Hematopoietic multipotent progenitor cell treated with erythropoietin and hydrocortisone succinate and interleukin-3 and kit ligand, for 15 days (in vitro differentiated cells): ENCODE measurements at places on chromosomes 2 and 18.

- peak; percentile 24 for DNase-seq
Measured at GRCh38 chr2:37156071-37156856, 516 bp downstream of the EIF2AK2 start.

- no peak for DNase-seq
Measured at GRCh38 chr2:156455361-156455975, 19.3 kb downstream of the GPD2 start.

- no peak for DNase-seq
Measured at GRCh38 chr2:63544017-63544627, 44.2 kb downstream of the WDPCP start.

GRCh38 chr2:54271843-54272627 is 16.0 kb upstream of the TSPYL6 start:
- DNase-seq = no peak

DNA sequence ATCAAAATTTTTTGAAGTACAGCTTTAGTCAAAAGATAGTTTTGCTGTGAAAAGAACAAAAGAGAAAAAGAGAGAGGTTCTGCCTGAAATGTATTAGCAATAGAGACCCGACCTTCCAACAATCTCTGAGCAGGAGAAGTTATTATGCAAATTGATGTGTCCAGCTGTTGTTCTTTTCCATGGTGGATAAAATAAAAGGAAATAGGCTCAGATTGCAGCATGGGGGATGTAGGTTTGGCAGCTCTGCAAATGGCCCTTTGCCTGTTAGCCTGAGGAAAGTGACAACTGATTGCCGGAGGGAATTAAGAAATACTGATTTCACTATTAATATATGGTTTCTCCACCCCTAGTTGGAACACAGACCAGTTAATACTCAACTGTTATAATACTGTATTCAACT is 1283.2 kb upstream of the NXPH2 start:
- DNase-seq = no peak

GRCh38 chr2:149399934-149400615 is 69.7 kb downstream of the LYPD6 start:
- no peak for DNase-seq

GRCh38 chr2:220194630-220195584 is 567.5 kb downstream of the SLC4A3 start:
- no peak for DNase-seq

GRCh38 chr2:238926761-238927611 is 79.1 kb downstream of the TWIST2 start:
- no peak for DNase-seq

DNA sequence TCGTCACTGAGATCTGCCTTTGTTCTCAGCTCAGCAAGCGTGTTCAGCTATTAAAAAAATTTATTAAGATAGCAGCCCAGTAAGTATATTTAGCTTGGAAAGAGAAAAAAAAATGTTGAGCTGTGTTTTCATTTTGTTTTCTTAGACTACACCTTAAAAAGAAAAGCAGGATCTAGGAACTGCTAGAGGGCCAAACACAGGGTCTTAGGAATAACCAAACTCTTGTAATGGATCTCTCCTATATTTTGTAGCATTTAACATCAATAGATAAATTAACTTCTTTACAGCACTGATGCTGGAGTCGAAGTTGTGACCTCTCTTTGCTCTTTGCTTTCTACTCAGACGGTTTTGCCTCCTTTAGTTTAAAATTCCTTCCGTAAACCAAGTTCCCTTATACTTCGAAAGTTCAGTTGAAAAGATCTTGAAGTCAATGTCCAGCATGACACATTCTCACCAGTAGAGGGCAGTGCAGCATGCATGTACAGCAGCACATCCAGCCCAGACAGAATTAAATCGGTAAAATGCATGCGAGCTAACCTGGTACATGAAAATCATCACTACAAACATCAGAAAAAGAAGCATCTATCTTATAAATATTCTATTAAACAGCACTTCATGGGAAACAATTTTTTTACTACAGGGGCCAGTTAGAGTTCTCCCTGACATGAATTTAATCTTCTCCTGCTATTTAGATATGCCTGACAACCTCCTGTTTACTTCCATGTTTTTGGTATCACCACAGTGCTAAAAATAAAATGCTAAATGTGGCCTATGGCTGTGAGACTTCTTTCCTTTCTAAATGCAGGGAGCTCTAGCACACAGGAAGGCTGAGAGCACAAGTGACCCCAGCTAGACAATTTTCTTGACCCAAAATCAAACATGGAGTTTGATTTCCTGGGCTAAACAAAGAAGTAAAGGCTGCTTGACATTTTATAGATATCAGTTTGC is 48.2 kb upstream of the MAP3K20 start:
- DNase-seq = peak; percentile 78

DNA sequence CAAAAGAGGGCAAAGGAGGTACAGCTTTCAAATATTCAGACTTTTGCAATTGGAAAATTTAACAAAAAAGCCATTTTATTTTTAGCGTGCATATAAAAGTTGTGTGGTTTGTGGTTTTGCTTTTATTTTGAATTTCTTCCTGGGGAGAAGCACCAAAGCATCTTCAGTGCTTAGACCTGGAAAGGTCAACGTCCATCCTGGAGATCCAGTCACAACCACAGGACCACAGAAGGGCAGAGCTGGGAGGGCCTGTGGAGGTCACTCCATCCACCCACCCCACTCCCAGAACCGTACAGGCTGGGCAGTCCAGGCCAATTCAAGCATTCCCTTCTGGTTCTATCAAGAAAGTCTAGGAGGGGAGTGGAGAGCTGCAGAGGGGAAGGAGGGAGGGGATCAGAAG is 43.8 kb downstream of the MPHOSPH10 start:
- no peak for DNase-seq

- DNase-seq = no peak
Measured at GRCh38 chr2:162768656-162769055, 69.9 kb downstream of the KCNH7 start.

DNA sequence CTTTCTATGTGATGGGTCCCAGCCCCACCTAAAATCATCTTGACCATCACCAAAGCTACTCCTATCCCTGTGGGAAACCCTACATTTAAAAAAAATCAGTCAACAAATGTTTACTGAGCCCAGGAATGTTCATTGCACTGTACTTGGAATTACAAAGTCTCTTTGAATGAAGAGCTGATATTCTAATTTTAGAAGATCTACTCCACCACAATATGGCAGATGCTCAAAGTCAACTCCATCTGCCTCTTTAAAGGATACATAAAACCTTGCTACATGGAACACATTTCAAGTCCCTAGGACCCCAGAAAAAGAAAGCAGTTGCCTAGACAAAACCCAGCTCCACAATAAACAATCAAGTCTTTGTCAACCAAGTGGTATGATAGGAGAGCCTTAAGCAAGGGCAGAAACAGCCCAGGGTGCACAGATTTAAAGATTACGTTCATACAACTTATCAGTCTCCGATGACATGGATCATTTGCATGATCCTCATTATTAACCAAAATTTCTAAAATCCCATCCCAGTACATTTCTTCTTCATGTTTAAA is 234.3 kb upstream of the ACVR2A start:
- DNase-seq = no peak

DNA sequence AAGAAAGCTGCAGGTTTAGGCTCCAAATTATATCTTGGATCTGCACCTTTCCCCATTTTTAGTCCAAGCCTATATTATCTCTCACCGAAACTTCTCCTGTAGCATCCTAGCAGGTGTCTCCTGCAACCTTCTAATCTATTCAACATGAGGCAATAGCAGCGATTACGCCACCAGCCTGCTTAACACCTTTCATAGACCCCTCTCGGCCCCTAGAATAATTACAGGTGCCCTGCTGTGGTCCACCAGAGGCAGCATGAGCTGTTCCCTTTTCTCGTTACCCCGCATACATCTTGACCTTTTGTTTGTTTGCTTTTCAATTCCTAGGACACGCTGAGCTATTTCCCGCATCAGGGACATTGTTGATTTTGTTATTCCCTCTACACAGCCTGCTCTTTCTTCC is 361.9 kb downstream of the CYRIA start:
- DNase-seq = no peak

DNA sequence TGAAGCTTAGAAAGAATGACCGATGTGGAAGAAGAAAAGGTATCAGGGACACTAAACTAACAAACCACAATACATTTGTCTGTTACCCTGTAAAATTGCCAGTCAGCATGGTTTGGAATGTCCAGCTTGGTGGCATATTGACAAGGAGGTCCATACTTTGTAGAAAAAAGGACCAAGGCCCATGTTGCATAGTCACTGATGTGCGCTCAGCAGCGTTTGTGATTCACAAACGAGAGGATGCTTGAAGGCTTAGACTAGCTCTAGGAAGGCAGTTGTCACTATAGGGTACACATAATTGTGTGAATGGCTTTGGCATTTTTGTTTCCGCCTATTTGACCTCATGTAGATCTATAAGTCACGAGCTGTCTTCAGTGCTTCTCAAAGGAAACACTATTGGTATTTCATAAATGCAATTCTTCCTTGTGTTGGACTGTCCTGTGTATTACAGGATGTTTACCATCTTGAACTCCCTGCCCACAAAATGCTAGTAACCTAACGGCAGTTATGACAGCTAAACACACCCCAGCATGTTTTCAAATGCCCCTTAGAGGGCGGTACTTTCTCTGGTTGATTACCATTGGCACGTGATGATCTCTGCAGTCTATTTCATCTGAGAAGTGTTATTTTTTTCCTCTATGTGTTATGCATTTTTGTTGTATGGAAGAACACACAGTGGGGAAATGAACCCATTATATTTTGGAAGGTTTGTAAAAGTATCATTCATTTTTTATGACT is 304.2 kb downstream of the CYRIA start:
- no peak for DNase-seq

- no peak for DNase-seq
Measured at GRCh38 chr2:185583058-185583816, 155.4 kb upstream of the FSIP2 start.

DNA sequence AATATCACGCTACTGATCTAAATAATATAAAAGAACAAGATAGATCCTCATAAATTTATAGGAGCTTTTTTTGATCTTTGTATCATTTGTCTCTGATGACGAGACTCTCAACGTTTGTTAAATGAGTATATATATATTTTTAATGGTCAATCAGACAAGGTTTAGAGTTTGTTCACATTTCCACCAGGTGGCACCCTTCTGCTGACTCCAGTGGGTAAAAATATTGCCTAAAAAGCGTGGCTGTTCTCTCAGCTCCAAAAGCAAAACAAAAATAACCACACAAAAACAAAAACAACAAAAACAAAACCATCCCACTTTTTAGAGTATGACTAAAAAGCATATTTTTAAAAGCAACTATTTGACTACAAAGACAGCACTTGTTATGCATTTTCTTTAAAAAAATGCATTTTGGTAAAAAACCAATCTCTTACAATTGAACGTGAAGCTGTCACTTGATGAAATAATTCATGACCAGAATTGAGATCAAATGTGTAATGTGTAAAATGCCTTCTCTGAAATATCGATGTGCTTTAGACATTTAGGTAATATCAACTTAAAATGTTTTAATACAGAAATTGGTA is 723.2 kb downstream of the DPP10 start:
- no peak for DNase-seq

GRCh38 chr2:131659168-131659572 is 131.5 kb downstream of the CCDC74A start:
- no peak for DNase-seq

GRCh38 chr2:158484892-158485556 is 28.3 kb downstream of the PKP4 start:
- no peak for DNase-seq

DNA sequence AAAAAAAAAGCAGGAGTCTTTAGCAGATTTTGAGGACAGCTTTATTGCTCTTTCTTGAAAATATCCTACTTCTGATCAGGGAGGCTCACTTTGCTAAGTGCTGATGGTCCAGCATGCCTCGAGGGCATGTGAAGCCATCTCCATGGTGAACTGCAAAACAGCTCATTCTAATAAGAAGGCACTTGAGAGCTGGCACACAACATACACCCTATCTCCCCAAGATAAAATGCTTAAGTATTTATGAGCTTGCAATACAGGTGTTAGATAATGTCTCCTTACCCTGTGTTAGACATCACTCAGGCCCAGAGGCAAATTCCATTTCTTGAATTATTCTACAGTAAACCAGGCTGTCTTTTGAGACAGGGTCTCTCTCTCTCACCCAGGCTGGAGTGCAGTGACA is 2.7 kb downstream of the ENOSF1 start:
- DNase-seq = no peak

- DNase-seq = peak; percentile 79
Measured at GRCh38 chr2:54106631-54107454, 8.6 kb upstream of the ACYP2 start.

GRCh38 chr2:119718501-119719260 is 39.7 kb downstream of the TMEM177 start:
- no peak for DNase-seq

- no peak for DNase-seq
Measured at GRCh38 chr2:206982360-206982955, 43.1 kb downstream of the CPO start.

DNA sequence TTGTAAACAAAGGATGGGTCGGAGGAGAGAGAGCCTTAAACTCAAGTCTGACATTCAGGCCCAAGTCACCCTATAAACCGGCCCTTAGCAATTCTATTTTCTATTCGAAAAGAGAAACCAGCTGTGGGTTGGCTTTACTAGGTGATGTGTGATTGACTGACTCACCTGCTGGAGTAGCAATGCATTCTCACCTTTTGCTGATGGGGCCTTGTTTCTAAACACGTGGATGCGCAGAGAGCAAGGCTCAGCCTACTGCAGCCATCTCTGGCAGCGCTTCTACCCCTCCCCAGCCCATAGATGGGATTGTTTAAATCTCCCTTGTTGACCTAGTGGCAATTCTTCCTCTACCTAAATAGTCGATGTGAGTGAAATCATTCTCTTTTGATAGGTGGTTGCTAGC is 138.5 kb downstream of the MEIS1 start:
- no peak for DNase-seq

- no peak for DNase-seq
Measured at GRCh38 chr2:166516712-166517303, 22.8 kb upstream of the SCN7A start.

- peak; percentile 9 for DNase-seq
Measured at GRCh38 chr2:218074031-218074430, 5.0 kb downstream of the RUFY4 start.
